ENCODE measurements at places on chromosomes 5 and 9. TPM values are rescaled to one million over a fixed set of nuclear protein-coding genes. Genes with fewer than 3 reads are reported as not detected.

DNA sequence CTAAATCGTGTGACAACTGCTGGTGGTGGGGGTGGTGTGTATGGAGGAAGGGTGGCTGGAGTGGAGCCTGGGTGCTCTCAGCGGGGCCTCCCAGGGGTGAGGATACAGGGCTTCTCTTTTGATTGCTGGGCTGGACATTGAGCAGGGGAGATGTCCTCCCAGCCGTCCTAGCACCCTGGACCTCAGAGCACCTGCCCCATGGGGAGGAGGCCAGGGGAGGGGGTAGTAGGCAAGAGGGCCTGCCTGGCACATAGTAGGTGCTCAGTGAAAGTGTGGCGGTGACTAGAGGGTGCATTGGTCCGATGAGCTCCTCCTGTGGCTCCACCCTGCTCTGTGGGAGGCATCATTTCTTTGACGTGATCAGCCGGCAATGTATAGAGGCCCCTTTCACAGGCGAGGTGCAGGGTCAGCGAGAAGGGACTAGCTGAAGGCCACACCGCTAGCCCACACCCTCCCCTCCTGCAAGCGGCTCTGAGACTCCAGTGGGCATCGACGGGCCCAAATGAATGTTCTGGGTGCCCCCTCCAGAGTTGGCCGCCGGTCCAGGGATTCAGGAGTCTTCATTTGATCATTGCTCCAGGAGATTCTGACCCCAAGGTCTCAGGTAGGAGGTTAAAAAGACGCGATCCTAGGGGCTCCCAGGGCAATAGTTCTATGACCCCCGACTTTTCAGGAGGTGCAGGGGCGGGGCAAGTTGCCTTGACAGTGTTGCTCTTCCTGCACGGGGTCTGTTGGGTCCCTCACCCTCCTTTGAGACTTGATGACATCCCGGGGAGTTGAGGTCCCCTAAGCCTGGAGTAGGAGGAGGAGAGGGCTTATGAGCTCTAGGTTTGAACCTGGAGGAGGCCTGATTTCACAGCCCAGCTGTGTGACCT is 255.5 kb downstream of the PBX3 start:
- no peaks in the 10 kb centered on the region for H3K27me3 ChIP-seq
- no peaks in the 10 kb centered on the region for H3K4me1 ChIP-seq
- no peak for DNase-seq
- H3K4me3 ChIP-seq: no peak overlapping the region

The ZDHHC11B gene
- 3.8 TPM for total RNA-seq

DNA sequence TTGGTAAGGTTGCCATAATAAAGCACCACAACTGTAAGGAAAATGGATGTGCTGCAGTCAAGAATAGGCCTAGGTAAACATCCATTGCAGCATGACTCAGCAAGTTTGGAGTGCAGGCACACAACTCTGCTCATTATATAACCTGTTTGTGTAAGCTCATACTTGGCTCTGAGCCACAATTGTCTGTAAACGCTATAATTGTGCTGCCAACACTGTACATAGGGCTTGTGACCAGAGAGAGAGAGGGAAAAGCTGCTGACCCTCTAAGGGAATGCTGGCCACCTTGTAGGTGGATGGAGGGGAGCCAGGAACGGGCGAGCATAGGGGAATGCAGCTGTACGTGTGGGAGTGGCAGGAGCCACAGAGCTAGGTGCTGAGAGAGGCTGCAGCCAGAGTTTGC is 2186.5 kb upstream of the ACO1 start:
- H3K36me3 ChIP-seq: no peaks in the 10 kb centered on the region
- H3K4me1 ChIP-seq: no peaks in the 10 kb centered on the region
- no peak overlapping the region for H3K27ac ChIP-seq
- H3K4me3 ChIP-seq: no peak overlapping the region
- no peak for DNase-seq

- DNase-seq: no peak
- H3K4me1 ChIP-seq: peaks cover 10% of the 10 kb centered on the region
- no peaks in the 10 kb centered on the region for H3K27me3 ChIP-seq
- no peak overlapping the region for H3K27ac ChIP-seq
- no peaks in the 10 kb centered on the region for H3K36me3 ChIP-seq
- no peak overlapping the region for H3K4me3 ChIP-seq
Observed at GRCh38 chr5:55667938-55668337, 44.2 kb downstream of the SLC38A9 start.

DNA sequence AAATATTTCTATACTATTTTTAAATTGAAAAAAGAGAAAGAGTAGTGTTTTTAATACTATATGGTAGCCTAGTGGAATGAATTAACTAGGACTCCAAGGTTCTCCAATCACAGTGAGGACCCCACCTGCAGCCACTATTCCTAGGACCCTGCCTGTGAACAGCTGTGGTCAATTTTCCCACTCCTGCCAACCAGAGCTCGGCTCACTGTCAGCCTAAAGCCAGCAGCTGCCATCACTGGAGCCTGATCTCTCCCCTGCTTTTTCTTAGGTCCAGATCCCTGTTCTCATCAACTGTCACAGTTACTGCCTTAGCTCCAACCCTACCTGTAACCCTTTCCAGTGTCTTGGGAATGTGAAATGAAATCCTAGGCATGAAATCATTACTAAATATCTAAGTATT is 25.3 kb downstream of the ARSB start:
- no peaks in the 10 kb centered on the region for H3K36me3 ChIP-seq
- no peaks in the 10 kb centered on the region for H3K4me1 ChIP-seq
- H3K27me3 ChIP-seq: no peaks in the 10 kb centered on the region
- DNase-seq: no peak
- H3K4me3 ChIP-seq: no peak overlapping the region

GRCh38 chr5:138559937-138560336 is 15.3 kb downstream of the HSPA9 start:
- H3K27ac ChIP-seq: no peak overlapping the region
- H3K4me1 ChIP-seq: no peaks in the 10 kb centered on the region
- peaks cover 77% of the 10 kb centered on the region for H3K36me3 ChIP-seq

DNA sequence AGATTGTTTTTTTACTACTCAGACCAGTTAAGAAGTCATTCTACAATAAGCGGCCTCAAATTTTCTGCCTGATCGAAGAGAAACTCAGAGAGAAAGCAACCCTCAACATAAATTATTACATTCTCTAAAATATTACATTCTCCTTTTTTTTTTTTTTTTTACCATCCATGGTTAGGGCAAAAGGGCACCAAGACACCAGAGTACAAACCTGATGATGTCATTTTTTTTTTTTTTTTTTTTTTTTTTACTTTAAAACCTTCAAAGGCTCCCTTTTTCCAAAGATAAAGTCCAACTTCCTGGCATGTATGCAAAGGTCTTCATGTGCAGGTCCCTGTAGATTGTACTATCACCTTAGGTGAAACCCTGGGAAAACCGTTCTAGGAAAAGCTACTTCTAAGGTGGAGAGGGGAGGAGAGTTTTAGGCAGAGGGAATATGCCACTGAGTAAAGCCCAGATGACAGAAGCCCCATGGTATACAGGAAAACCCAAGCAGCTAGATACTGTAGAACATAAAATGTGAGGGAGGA is 104.4 kb downstream of the SSBP2 start:
- H3K36me3 ChIP-seq: no peaks in the 10 kb centered on the region
- H3K27ac ChIP-seq: no peak overlapping the region
- DNase-seq: no peak
- no peaks in the 10 kb centered on the region for H3K4me1 ChIP-seq
- H3K4me3 ChIP-seq: no peak overlapping the region

DNA sequence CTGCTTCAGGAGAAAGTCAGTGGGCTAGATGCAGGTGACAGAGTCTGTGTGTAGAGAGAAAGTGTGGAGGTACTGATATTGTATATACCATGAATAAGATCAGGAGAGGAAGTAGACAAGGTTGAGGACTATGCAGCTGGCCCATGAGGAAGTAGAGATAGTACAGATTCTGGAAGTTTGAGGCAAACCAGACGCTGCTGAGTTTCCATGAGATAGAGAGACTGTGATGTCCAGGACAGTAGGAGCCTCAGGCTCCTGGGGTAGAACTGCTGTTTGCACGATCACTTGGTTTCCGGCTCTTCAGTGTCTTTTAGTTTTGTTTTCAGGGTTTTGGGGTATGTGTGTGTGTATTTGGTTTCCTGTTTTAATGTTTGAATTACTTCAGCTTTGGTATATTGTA is 13.6 kb downstream of the OTULINL start:
- H3K27ac ChIP-seq: no peak overlapping the region
- no peaks in the 10 kb centered on the region for H3K36me3 ChIP-seq
- no peaks in the 10 kb centered on the region for H3K4me1 ChIP-seq

The CER1 gene
- not detected for total RNA-seq

GRCh38 chr5:168883991-168884390 is 304.8 kb upstream of the PANK3 start:
- H3K27ac ChIP-seq: no peak overlapping the region
- no peak overlapping the region for H3K4me3 ChIP-seq
- peaks cover 61% of the 10 kb centered on the region for H3K27me3 ChIP-seq
- no peaks in the 10 kb centered on the region for H3K36me3 ChIP-seq
- DNase-seq: no peak

- no peaks in the 10 kb centered on the region for H3K36me3 ChIP-seq
- no peaks in the 10 kb centered on the region for H3K27me3 ChIP-seq
- no peak overlapping the region for H3K27ac ChIP-seq
- no peak for DNase-seq
Observed at GRCh38 chr5:133232011-133232410, 180.2 kb downstream of the HSPA4 start.

DNA sequence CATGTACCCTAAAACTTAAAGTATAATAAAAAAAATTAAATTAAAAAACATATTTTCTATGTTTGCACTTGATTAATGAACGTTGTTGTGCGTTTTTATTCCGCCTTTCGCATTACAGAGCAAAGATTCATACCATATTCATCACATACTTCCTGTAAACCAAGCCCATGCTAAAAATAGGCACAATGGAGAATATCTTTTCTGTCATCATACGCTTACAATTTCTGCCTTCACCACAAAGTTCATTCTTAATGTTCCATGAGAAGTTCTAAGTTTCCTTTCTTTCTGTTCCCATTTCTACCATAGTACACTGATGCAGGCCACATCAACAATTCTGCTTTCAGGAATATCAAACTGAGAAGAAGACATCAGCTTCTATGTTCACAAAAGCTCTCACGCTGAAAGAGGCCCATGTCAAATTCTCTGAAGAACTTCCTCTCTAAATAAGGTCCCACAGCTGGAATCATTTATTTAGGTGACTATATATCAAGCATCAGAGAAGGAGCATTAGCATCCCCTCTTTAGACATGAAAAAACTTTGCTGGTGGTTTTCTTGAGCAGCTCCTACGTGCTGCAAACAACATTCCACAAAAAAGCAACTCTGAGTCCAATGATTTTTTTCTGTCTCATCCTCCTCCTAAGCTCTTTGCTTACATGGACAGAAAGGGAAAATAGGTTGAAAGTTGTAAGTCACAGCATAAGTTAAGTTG is 456.4 kb downstream of the CDH10 start:
- no peaks in the 10 kb centered on the region for H3K4me1 ChIP-seq
- DNase-seq: no peak
- no peaks in the 10 kb centered on the region for H3K27me3 ChIP-seq
- H3K4me3 ChIP-seq: no peak overlapping the region

- H3K27me3 ChIP-seq: no peaks in the 10 kb centered on the region
- H3K36me3 ChIP-seq: no peaks in the 10 kb centered on the region
- H3K4me1 ChIP-seq: no peaks in the 10 kb centered on the region
- DNase-seq: no peak
Observed at GRCh38 chr9:18748251-18748701, 274.3 kb downstream of the ADAMTSL1 start.

DNA sequence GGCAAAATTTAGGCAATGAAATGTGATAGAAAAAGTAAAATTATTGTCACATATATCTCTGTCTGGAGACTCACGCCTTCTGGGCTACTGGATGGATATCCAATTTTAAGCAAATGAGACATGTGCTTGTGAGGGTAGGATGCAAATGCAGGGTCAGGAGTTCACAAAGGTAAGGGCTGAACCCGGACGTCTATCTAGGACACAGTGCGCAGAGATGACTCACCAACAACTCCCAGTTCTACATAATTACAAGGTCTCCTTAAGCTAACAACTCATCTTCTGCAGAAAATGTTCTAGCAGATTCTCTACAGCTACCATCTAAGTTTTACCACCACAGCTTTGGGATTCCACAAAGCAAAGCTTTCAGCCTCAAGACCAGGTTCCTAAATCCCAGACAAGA is 160.5 kb downstream of the ENTREP1 start:
- no peak overlapping the region for H3K27ac ChIP-seq
- H3K27me3 ChIP-seq: peaks cover 10% of the 10 kb centered on the region
- H3K4me1 ChIP-seq: no peaks in the 10 kb centered on the region
- H3K4me3 ChIP-seq: no peak overlapping the region
- H3K36me3 ChIP-seq: no peaks in the 10 kb centered on the region

Measured in HCT116 (cell line).